HuH-7.5 (cell line): ENCODE measurements at places on chromosomes 2 and 18.

GRCh38 chr2:70656421-70657010 is 102.9 kb upstream of the TGFA start:
- DNase-seq: no peak

GRCh38 chr2:226295123-226295522 is 504.5 kb downstream of the IRS1 start:
- DNase-seq: no peak

- no peak for DNase-seq
These were observed 32.3 kb upstream of the MPP4 start for GRCh38 chr2:201730651-201731285.

DNA sequence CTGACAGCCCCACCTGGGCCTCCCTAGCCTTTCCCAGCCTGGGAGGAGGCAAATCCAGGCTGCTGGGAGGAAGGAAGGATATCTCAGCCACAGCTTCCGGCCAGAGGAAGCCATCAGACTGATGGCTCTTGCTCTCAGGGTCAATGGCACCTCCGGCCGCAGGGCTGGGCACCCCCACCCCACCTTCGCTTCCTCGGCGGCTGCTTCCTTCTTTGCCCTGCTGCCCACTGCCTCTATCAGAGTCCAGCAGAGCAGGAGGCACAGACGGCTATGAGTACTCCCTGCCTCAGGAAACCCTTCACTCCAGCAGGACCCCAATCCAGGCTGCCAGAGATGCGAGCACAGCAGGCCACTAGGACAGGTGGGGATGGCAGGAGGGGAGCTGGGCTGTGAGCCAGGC is 3.3 kb downstream of the SEMA4C start:
- no peak for DNase-seq

- no peak for DNase-seq
These were observed 79.1 kb downstream of the LRRTM4 start for GRCh38 chr2:77443076-77443475.

GRCh38 chr2:216404010-216404618 is 8.2 kb upstream of the SMARCAL1 start:
- DNase-seq: no peak

- no peak for DNase-seq
These were observed 80.4 kb upstream of the RND3 start for GRCh38 chr2:150567771-150568301.

DNA sequence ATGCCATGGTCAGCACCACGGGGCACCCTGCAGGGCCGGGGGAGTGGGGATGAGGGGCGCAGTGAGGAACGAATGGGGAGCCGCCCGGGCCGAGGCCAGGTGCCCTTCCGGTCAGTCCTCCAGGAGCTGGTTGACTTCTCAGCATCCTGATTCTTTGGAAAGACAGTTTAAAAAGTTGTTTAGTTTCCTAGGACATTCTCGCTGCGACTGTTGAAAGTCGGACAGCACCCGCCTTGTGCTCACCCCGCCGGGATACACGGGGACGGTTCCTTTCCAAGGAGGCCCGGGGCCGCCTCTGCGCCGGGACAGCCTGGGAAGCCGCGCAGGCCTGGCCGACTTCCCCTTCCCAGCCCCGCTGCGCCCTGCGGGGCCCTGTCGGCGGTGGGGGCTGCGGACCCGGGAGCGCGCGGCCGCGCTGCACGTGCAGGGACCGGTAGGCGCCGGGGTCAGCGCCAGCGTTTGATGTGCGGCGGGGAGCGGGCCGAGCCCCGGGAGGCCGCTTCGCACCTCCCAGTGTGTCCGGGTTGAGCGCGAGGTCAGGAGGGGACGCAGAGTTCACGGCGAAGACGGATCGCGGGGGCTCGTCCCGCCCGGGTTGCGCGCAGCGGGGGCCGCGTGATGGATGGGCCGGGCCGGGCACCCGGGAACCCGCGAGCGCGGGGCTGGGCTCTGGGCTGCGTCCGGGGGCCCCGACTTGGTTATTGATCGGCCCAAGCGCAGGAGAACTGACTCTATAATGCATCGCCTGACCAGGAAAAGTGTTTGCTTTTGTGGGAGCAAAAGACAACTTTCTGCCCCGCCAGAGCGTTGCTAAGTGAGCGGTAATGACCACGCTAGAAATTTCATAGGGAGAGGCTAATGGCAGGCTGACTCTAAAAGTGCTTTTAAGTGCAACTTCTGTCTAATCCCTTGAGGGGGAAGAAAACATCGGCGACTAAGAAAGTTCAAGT is 28.0 kb upstream of the SMIM21 start:
- DNase-seq: no peak

DNA sequence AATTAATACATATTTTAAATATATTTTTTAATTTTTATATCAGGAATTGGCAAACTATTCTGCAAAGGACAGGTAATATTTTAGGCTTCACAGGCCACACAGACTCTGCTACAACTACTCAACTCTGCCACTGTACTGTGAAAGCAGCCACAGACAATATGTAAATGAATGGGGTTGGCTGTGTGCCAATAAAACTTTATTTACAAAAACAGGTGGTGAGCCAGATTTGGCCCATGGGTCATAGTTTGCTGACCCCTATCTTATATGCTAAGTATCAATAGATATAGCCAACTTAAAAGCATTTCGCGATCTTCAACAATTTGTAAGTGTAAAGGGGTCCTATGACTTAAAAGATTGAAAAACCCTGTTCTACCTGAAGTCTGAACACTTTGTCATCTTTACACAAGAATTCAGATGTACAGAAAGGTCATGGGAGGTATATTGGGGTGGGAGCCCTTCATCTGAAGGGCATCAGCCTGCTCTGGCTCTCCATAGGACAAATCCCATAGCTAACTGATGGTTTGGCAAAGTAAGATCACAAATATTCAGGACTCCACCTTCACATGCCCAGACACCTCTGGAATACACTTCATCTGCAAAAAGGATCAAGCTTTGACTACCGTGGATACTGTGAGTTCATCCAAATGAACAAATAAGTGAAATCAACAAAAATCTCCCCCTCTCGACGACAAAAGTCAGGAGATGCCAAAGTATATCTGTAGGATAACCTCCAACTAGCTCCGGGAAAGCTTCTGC is 65.9 kb downstream of the C1D start:
- DNase-seq: no peak

GRCh38 chr2:39642051-39642718 is 23.5 kb upstream of the TMEM178A start:
- DNase-seq: no peak

DNA sequence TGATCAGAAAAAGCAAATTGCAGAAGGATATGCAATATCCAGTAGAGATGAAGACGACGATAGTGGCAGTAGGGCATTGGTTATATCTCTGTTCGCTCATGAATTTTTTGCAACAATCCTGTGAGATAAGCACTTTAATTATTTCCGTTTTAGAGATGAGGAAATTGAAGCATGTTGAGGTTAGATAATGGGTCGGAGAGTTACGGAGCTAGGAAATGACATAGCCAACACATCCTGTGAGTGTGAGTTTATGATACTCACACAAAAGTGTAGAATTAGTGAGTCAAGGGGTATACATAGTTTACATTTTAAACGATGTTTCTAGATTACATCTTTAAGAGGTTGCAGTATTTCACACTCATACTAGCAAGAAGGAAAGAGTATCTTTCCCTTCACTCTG is 123.1 kb upstream of the ARL4C start:
- DNase-seq: no peak

DNA sequence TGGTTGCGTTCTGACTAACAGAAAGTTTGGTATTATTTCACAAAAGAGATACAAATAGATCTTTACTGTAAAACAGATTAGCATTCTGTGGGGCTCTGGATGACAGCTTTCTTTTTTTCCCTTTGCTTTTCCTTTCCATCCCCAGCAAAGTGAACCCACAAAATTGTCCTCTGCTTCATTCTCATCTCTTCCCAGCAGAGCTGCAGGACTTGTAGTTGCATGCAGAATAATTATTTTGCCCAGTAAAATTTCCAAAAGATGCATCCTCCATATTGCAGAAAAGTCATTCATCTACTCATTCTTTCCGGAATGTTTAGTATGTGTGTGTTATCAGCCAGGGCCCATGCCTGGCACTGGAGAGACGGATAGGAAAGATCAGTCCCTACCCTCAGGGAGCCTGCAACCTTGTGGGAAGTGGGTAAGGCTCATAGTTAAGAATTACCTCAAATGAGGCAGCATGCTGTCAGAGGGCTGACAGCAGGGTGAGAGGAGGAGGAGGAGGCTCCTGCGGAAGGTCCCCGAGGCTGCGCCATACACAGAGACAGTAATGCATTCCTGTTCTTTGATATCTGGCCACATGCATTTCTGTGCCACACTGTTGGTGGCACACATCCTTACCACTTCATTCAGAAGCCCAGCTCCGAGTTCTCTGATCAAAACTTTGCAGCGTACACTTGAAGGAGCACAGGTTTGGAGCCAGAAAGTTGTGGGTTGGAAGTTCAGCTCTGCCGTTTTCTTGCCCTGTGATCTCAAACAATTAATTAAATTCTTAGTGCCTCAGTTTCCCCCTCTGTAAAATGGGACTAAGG is 225.4 kb downstream of the MYCN start:
- DNase-seq: no peak

GRCh38 chr18:48929212-48929612 is 21.6 kb downstream of the SMAD7 start:
- DNase-seq: no peak

DNA sequence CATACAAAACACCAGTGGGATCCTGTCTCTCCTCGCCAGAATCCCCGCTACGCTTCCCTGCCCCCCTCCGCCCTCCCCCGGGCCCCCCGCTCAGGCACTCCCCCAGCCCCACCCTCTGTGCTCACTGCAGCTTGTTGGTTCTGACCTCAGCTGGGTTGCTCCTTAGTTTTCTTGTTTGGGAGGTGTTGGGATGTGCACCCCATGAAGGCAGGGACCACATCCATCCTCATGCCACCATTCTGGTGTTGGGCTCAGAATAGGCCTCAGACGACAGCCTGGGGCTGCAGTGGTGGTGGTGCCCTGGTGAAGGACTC is 4.6 kb downstream of the SNED1 start:
- no peak for DNase-seq

GRCh38 chr2:202221873-202222272 is 16.5 kb downstream of the SUMO1 start:
- no peak for DNase-seq

- no peak for DNase-seq
These were observed 132.0 kb upstream of the CCDC195 start for GRCh38 chr2:224847961-224848850.

DNA sequence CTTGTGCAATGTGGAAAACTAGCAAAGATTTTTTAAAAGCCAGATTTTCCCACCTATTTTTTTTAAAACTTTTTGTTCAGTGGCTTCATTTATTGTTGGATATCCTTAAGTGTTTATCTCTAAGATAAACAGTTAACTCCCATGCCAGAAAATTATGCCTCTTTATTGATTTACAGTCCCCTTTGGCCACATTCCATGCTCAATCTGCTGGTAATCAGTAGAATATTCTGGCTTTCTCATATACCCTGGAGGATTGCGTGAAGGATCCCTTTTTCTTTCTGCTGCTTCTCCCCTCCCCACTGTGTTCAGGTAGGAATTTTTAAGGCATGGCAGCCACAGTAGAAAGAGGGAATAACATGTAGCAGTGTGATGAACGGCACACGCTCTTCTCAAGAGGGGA is 2.6 kb downstream of the GRHL1 start:
- DNase-seq: no peak

DNA sequence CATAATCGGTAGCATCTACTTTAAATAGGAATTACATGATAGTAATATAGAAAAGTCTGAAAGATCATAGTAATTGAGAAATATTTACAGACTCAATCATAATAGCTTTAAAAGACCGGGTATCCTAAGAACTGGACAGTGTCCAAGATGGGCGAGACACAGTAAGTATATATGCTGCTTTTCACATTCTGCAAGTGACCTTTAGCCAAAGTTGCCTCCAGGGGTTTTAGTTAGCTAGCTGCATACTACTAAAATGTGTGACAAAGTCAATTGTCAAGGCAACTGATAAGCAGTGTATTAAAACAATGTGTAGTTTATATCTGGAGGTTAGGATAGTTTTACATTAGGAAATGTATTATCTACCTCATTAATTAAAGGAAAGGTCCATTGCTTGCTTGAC is 24.6 kb downstream of the CD302 start:
- no peak for DNase-seq

GRCh38 chr18:13124411-13124810 is 94.1 kb upstream of the LDLRAD4 start:
- no peak for DNase-seq

DNA sequence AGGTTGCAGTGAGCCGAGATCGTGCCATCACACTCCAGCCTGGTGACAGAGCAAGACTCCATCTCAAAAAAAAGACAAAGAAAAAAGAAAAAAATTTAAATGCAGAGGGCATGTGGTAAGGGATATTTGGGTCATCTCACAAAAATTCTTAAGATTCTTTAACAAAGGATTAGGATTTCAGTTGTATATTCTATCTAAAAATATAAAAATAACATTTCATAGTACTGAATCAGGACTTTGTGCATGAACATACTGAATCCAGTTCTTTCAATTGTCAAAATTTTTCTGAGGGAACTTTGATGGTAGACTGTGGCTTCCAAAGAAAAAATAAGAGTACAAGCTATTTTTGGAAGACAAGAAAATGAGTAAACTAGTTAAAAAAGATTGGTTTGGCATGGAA is 6.5 kb upstream of the PPP3R1 start:
- no peak for DNase-seq

GRCh38 chr2:38301340-38301968 is 75.6 kb downstream of the ATL2 start:
- DNase-seq: no peak

GRCh38 chr2:116718451-116718850 is 1096.0 kb upstream of the DDX18 start:
- no peak for DNase-seq

DNA sequence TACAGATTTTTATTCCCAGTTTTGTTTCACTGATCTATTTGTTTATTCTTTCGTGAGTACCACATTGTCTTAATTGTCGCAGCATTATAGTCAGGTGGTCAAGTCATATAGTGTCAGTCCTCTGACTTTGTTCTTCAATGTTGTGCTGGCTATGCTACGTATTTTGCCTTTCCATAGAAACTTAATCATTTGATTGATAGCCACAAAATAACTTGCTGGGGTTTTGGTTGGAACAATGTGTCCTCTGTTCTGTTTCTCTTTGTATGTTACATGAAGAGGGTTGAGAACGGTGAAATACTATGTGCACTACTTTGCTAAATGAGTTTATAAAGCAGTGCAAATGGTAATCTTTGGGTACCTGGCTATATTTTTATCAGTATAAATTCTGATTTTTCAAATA is 64.9 kb upstream of the TTC27 start:
- DNase-seq: no peak

- DNase-seq: no peak
These were observed 73.5 kb upstream of the SERTAD2 start for GRCh38 chr2:64727013-64727767.

DNA sequence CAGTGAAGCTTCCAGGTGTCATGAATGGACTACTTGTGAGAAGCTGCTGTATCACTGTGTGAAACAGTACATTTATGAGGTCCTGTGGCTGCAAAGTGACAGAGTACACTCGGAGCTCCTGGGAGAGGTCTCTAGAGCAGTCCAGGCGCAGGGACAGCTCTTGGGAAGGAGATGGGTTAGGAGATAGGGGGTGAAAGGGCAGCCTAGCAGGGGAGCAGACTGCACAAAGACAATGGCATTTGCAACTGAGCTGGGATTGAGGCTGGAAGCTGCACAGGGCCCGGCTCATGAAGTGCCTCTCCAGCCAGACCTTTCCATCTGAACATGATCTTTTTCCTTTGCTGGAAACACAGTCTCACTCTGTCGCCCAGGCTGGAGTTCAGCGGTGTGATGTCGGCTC is 83.6 kb downstream of the RHOB start:
- no peak for DNase-seq
